ENCODE measurements at places on chromosomes 13 and 19.

GRCh38 chr13:44092078-44092970 lies 212.6 kb downstream of the LACC1 start:
- DNase-seq: no peak

DNA sequence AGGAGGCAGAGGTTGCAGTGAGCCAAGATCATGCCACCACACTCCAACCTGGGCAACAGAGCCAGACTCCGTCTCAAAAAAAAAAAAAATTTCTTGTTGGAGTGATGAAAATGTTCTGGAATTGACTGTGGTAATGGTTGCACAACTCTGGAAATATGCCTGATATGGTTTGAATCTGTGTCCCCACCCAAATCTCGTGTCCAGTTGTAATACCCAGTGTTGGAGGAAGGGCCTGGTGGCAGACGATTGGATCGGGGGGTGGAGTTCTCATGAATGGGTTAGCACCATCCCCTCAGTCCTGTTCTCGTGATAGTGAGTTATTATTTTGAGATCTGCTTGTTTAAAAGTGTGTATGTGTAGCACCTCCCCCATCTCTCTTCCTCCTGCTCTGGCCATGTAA lies 41.1 kb upstream of the MAP3K10 start:
- no peak for DNase-seq

- DNase-seq: no peak
These were observed 27.9 kb upstream of the NDUFS7 start for GRCh38 chr19:1355568-1356507.

DNA sequence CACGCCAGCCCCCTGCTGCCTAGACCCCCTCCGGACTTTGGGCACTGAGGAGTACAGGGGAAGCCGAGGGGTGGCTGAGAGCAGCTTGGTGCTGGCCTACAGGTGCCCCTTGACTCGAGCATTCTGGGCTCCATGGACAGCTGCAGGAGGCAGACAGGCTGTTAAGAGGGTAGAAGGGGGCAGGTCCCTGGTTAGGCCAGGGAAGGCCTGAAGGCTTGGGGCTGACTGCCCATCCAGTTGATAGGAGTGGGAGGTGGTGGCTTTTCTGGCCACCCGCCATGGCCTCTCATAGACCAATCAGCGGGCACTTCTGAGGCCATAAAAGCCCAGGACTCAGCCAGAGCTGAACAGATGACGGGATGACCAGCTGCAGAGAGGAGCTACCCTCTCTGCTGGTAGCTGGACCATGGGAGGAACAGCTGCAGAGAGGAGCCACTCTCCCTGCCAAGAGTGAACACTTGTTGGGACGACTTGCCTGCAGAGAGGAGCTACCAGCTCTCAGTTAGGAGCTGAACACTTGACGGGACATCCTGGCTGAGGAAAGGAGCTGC lies 10.7 kb upstream of the SUPT20H start:
- DNase-seq: no peak

DNA sequence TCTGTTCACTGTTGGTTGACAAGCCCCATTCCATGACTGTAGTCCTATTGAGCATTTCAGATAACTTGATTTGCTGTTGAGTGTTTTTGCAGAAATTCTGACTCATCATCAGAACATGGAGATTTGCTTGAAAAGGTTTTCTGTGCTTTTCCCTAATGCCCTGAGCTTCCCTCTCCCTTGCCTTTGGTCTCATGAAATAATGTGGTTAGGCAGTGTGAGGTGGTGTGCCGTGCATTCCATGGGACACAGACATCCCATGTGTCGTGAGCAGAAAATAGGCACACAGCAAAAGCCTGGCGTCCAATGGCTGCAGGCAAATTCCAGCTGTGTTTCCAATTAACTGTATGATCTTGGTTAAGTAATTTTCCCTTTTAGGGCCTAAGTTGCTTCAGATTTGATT lies 197.4 kb downstream of the DLEU7 start:
- no peak for DNase-seq

DNA sequence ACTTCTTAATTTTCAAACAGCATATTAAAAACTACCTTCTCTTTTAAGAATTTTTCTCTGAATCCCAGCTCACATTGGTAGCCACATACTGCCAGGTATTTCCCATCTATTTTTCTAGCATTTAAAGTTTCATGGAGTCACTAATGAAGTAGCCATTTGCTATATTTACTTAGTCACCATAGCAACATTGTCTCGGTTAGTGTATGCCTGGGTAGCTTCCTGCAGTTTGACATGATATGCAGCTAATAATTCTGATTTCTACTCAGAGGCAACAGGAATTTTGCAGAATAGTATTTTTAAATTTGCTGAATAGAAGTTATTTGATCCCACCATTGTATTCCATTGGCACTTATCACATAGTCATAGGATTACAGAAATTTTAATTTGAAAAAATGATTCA lies 30.9 kb upstream of the KCTD4 start:
- no peak for DNase-seq

- DNase-seq: no peak
These were observed 2.5 kb downstream of the ITPKC start for GRCh38 chr19:40719414-40719894.

- no peak for DNase-seq
These were observed 4.8 kb upstream of the LAMP1 start for GRCh38 chr13:113292021-113292862.

DNA sequence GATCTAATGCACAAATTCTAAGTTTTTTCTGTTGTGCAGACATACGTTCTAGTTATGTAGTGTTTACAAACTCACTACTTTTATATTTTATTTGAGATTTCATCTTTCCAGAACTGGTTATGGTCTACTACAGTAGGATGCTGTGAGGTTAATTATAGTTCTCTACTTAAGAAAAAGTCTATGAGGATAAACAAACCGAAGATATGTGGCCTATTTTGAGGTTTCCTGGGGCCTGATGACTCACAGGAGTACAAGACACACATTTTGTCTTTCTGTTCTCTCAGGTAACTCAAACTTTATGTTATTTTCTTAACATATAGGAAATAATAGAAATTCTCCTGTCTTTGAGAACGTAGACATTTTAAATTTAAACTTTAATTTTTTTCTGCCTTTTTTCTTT lies 45.1 kb downstream of the PCDH20 start:
- DNase-seq: no peak

GRCh38 chr19:2350656-2351055 lies 9.4 kb upstream of the TMPRSS9 start:
- no peak for DNase-seq

- DNase-seq: no peak
These were observed 47.1 kb upstream of the TNFSF11 start for GRCh38 chr13:42526804-42527203.

DNA sequence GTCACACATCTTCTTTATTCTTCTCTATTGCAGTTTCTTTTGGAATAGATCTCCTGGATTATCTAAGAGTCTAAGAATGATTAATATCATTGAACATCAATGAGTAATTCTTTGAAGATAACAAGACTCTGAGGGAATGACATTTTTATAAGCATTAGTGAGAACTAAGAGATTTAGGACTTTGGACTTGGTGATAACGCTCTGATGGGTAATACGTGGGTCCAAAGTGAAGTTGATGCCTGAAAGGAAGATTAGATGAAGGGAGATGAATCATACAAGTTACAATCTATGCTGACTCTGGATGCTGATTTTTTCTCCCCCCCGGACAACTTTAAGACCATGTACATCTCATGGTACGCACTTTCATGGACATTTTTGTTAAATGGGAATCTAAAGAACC lies 364.5 kb downstream of the GPC5 start:
- DNase-seq: no peak

GRCh38 chr13:24274452-24275021 lies 34.8 kb upstream of the C1QTNF9 start:
- DNase-seq: no peak

DNA sequence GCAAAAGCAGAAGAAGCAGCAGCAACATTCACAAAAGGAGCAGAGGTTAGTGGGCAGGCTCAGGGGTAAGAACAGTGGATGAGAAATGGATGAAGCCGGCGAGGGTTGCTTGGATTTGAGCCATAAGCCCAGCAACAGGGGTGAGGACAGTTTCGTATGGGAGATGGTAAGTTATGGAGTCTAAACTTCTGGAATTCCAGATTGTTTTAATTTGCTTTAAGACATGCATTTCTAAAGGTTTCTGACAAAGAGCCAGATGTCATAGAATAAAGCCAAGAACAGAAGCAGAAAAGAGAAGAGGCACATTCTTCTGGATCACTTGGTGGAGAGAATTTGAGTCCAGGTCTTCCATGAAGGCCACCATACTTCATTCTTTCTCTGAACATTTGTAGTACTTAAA lies 76.6 kb downstream of the TNFSF11 start:
- no peak for DNase-seq

- no peak for DNase-seq
These were observed 580.1 kb downstream of the GPC5 start for GRCh38 chr13:91978571-91978970.

DNA sequence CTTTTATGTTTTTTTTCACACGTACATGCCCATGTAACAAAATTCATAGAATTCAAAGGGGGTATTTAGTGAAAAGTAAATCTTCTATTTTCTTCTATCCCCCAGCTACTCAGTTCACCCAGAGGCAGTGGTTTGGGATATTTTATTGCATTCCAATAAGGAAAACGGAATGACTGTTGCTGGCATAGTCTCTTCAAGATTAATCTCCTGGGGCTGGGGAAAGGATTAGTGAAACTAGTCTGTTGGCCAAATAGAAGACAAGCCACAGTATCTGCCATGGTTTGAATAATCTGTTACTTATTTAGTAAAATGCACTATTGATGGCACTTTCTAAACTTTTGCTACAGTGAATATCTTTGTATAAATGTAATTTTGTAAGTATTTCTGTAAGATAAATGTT lies 122.0 kb downstream of the NDFIP2 start:
- DNase-seq: no peak

GRCh38 chr19:35349614-35350521 lies 2.2 kb downstream of the FFAR1 start:
- no peak for DNase-seq

- DNase-seq: no peak
These were observed 284.4 kb upstream of the NBEA start for GRCh38 chr13:34657716-34658115.

GRCh38 chr19:42323473-42323851 lies 2.0 kb upstream of the MEGF8 start:
- no peak for DNase-seq

- DNase-seq: no peak
These were observed 121.8 kb downstream of the KCTD12 start for GRCh38 chr13:76764429-76764828.

DNA sequence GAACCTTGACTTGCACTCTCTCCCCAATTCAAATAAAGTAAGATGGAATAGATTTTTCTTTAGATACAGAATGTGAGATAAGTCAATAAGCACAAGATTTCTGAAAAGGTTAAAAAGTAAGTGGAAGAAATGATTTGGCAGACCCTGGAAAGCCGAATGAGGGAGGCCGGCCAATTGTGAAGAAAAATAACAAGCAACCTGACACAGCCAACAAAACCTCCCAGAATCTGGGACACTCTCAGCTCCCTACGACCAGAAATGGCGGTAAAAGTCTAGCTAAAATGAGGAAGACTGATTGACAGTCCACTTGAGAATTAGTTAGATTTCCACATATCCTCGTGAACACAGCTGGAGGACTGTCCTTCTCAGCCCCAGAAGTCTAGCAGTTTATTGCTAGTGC lies 85.4 kb downstream of the KLF12 start:
- DNase-seq: no peak

DNA sequence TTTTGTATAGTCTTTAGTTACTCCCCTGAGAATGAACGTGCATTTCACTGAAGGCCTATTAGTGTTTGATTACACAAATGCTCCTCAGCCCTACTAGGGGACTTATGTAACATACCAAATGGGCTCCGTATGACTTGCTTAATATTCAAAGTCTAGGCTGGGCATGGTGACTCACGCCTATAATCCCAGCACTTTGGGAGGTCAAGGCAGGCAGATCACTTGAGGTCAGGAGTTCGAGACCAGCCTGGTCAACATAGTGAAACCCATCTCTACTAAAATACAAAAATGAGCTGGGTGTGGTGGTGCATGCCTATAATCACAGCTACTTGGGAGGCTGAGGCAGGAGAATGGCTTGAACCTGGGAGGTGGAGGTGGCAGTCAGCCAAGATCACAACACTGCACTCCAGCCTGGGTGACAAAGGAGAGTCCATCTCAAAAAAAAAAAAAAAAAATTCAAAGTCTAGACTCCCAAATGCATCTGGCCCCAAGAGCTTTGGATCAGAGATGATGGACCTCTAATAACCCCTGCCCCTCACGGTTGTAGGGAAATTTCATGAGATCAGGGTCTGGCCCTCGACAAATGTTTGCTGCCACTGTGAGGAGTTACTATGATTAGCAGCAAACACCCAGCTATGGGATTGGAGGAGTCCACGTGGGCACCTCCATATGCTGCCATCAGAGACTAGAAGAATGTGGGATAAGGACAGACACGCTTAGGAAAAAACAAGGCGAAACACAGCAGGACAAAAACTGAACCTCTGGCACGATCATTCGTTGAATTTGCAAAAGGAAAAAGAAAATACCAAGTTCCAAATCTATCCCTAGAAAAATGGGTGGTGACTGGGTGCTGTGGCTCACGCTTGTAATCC lies 4.6 kb downstream of the FBXO17 start:
- no peak for DNase-seq

DNA sequence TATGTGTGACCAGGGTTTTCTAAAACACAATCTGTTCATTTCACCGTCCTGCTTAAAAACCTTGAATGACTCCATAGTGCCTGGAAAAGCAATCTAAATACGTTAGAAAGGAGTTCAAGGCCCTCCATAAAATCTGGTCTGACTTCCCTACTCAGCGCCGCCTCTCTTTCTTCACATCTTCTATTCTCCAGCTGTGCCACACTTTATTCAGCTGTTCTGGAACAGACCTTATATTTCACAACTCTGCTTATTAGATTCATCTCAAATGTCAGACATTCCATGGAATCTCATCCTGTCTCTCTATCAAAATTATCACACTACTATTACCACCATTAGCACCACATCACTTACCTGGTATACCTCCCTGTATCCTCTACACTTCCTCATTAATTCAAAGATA lies 19.8 kb upstream of the SPART start:
- DNase-seq: no peak

DNA sequence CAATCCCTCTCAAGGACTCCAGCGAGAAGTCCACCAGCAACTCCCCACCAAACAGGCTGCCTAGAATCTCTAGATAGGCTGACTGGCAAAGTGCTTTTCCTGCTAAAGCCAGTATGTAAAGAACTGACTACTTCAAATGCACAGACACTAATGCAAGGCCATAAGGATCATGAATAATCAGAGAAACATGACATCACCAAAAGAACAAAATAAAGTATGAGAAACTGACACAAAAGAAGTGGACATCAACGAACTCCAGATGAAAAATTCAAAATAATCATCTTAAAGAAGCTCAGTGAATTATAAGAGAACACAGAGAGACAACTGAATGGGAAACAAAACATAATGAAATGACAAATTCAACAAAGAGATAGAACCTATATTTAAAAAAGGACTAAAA lies 26.4 kb upstream of the CD70 start:
- no peak for DNase-seq

- peak; percentile 63 for DNase-seq
These were observed 17.2 kb upstream of the CFAP97D2 start for GRCh38 chr13:114161644-114162532.

GRCh38 chr13:40152145-40152544 lies 496.7 kb downstream of the COG6 start:
- DNase-seq: no peak

GRCh38 chr13:66414066-66414800 lies 815.9 kb downstream of the PCDH9 start:
- DNase-seq: no peak

- DNase-seq: no peak
These were observed 2.4 kb downstream of the PIK3R2 start for GRCh38 chr19:18155095-18156087.

GRCh38 chr13:33199289-33199850 lies 86.2 kb downstream of the STARD13 start:
- DNase-seq: no peak
